Stimulated activated CD4-positive, alpha-beta T cell treated with anti-CD3 and anti-CD28 coated beads, Interleukin-1b, Interleukin-23, amount 100 ng/mL, for 24 hours (primary cell): ENCODE measurements at places on chromosomes 4 and X.

DNA sequence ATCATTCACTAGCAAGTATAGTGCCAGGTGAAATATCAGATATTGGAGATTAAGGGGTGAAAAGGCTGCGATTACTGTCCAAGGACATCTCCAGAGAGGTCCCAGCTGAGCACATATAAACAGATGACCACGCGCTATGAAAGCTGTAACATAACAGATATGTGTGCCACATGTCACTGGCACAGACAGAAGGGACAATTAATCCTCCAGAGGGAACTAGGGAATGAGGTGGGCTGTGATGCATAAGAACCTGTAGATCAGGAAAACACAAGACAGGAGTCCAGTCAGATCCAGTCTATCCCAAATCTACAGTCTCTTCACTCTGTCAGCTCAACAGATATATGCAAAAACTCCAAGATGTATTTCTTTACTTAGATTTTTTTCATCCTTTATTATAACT is 157.2 kb downstream of the LDB2 start:
- no peak for DNase-seq

DNA sequence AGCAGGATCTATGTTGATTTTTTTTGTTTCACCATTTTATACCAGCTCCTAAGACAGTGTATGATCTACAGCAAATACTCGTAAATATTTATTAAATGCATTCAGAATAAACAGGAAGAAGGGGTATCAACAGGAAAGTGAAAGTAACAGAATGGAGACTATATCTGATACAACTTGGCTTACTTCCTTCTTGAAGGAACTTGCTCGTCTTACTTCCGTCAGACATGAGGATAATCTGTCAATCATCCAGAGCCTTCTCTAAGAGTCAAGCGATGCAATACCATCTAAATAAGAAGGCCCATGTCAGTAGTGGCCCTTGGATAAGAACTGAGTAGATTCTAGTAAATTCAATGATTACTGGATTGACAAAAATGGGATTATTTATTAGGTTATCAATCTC is 84.2 kb downstream of the CAMK2D start:
- no peak for DNase-seq

GRCh38 chr4:6450709-6451108 is 21.7 kb downstream of the PPP2R2C start:
- no peak for DNase-seq

DNA sequence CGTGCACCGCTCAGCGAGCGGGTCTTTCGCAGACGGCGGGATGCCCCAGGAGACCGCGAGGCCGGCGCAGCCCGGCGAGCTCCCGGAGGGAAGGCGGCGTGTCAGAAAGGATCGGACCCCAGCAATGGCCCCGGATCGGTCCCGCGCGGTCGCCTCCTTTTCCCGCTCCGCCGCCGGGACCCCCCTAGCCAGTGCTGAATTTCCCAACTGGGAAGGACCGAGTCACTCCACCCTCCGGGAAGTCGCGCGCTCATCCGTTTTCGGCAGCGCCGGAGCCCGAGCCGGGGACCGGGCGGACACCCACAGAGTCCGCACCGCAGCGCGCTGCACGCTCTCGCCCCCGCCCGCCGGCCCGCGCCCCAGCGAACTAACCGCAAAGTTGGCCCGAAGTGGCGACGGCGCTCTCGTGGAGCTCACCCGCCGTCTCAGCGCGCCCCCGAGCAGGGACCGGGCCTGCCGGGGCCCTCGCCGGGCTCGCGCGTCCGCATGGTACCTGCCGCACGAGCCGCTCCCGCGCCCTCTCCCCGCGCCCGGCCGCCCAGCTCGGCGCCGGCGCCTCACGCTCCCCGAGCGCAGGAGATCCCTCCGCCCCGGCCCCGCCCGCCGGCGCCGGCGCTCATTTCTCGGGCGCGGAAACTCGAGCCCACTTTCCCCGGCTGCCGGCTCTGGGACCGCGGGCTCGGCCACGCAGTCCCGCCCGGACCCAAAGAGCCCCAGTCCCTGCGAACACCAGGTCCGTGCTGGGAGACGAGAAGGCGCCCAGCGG is at the start of gene FAT1:
Gene FAT1 (minus strand): TSS at position 565 of the 766 bp plus-strand sequence. CDS start 14,029 bp downstream, outside the sequence.
- no peak for DNase-seq

DNA sequence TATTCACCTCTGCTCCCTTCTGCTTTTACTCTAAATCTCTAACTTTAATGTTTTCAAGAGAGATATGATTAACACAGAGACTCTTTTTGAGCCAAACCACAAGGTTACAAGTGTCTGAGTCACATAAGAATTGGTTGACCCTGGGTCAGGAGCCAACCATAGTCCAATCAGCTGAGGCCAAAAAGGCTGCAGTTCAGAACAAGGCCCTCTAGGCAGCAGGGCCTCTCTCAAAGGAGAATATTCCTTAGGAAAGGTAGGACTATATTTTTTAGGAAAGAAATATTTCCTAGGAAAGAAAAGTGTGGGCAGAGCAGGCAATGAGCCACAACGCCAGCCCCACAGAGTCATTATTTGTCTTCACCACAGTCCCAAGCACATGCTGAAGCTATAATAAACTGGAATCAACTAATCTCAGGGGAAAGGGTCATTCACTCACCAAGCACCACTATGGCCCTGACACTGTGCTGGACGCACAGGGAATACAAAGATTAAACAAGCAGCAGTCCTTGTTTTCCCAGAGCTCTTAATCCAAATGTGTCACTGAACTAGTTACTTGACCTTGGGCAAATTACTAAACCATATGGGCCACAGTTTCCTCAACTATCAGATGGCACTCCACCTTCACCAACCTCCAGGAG is 2.2 kb downstream of the ATP8A1 start:
- no peak for DNase-seq

DNA sequence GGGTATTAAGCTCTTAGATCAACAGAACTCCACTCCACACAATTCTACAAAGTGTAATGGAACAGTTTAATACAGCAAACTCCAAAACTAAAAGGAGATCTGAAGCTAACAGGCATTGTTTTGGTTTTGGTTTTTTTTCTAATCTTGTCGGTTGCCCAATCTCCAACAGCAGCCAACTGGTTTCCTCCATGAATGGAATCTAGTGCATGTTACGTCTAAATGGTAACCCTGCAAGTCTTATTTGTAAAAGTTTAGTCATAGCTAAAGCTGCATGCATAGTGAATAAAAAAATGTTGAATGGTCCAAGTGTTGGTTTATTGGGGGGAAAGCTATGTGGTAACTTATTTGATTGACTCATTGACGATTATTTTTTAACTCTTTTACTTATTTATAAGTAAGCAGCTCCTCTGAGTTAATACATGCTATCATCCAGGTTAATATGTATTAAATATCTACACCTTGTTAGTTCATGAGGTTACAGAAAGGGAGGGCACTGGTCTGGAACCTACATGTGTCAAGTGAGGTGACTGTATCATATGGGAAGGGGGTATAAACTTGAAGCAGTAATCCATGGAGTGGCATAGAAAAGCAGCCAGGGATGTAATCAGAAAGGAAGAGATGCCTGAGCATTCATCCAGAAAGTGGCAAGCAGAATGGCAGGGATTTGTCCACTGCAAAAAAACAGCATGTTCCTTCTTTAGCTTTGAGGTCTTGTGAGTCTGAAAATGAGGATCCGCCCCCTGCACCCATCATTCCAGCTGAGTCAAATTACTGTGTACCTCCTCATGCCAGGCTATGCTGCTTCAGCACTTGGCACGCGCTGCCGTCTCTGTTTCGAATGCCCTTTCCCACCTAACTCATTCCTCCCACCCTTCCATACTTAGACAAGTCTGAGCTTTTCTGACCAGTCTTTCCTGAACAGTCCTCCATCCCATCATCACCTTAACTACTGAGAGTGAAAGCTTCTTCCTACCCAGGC is 81.7 kb downstream of the PDGFC start:
- no peak for DNase-seq

GRCh38 chrX:103376979-103377324 is 614 bp downstream of the BEX3 start:
- no peak for DNase-seq

- DNase-seq, result no peak
Observed at GRCh38 chr4:25776795-25777194, 86.0 kb downstream of the SEL1L3 start.

- no peak for DNase-seq
Observed at GRCh38 chrX:40058719-40059118, 39.0 kb downstream of the BCOR start.

DNA sequence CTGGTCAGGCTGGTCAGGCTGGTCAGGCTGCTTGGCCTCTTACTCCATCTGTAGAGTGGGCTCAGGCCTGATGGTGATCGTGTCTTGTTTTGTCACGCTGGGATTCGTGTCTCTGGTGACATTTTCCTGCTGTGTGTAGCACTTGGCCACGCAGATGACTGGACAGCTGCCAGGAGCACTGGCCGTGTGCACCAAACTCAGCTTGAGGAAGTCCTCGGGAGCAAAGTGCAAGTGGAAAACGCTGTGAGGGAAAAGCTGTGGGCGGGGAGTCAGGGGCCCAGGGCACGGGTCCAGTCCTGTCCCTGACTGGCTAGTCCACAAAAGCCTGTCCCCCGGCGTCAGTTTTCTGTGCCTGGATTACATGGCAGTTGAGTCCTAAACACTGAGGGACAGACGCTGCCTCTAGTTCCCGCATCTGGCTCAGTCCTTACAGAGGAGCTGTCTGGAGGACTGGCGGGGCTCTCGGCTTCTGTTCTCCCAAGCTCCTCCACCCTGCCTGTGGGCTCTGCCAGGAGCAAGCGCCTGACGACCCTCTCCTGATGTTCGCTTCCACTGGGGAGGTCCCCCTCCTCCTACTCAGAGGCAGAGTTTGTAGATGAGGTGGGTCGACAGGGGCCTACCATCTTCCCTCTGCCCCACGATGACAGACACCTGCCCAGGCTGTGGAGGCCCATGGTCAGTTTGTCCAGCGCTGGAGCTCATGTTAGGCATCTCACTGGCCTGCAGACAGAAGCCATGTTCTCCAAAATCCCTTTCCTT is 35.9 kb upstream of the GRPEL1 start:
- no peak for DNase-seq

- DNase-seq, result no peak
Observed at GRCh38 chr4:140054861-140055260, 99.1 kb downstream of the MAML3 start.

DNA sequence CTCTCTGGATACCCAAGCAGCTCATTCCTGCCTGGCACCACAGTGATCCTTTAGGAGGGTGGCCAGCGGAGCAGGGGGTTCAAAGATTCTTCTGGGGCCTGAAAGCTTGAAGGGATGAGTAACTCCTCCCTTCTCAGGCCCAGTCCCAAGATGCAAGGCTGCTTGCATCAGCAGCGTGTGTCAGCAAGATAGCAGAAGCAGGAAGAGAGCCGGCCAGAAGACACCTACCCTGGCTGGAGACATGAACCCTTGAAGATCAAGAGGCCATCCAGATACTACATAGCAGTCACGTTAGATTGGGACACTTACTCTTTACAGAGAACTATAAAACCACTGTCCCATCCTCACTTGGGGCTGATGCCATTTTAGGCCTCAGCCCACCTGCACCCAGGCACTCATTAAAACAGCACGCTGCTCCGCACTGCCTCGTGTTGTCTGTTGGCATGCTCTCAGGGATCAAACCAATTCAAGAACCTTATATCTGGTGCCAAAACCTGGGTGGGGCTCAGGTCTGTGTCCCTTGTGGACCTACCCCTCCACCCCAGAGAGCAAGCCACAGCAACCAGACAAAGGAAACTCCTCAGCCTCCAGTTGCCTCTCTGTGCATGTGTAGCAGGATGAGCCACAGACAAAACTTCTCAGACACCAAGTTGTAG is 6.5 kb downstream of the UGT2B17 start:
- no peak for DNase-seq

DNA sequence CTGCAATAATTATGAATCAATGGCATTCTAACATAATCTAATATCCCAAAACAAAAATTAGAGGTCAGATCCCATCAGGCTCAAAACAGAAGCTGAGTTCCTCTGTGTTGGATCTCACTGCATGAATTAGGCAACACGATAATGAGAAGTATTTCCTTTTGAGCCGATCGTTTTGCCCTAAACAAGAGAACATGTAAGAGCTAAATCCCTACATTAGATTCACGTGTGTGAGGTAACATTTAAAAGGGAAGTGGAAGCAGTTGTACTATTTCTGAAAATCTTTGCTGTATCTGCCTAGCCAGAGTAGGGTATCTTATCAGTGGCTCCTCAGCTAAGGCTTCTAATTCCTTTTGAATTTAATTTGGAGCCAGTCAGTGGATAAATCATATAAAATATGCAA is 115.6 kb downstream of the C4orf51 start:
- no peak for DNase-seq

- DNase-seq, result no peak
Observed at GRCh38 chr4:174274436-174274835, 9.0 kb downstream of the FBXO8 start.

GRCh38 chr4:165328708-165329107 is 1.2 kb downstream of the MSMO1 start:
- no peak for DNase-seq
